NCI-H446 treated with DMSO at 0.1 percent for 48 hours (cell line): ENCODE measurements at places on chromosomes 12 and 14.

DNA sequence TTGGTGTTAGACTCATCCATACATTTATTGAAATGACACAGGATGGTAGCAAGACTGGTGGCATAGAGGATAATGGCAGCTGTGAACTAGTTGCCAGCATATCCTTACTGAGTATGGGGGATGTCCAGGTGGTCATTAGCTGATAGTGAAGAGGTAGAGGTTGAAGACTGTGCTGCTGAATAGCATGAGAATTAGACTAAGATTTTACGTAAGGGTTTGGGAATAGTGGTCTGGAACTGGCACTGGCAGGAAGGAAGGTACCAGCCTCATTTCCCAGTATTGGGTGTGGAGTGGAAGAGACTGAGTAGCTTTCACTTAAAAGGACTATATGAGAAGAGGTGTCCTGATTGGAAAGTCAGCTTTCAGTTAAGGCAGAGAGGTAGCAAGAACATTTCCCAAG, 6.5 kb downstream of the ERC1 start:
- DNase-seq = no peak

DNA sequence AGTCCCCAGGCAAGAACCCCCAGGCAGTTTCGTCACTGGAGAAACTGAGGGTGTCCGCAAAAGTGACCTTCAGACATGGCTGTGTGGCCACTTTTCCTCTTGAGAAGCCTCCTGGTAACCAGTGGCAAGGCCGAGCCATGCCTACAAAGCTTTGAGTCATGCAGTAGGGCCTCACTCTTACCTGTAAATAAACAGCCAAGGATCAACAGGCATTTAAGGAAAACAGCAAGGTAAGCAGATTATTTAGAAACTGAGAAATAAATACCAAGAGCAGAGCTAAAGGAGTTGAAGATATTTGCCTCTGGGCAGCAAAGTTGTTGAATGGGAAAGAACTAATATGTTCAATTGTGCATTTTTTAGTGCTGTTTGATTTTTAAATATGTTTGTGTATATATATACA, 141.0 kb upstream of the BCL2L14 start:
- no peak for DNase-seq

- no peak for DNase-seq
These were observed 1.0 kb downstream of the MPHOSPH9 start for GRCh38 chr12:123231931-123232330.

DNA sequence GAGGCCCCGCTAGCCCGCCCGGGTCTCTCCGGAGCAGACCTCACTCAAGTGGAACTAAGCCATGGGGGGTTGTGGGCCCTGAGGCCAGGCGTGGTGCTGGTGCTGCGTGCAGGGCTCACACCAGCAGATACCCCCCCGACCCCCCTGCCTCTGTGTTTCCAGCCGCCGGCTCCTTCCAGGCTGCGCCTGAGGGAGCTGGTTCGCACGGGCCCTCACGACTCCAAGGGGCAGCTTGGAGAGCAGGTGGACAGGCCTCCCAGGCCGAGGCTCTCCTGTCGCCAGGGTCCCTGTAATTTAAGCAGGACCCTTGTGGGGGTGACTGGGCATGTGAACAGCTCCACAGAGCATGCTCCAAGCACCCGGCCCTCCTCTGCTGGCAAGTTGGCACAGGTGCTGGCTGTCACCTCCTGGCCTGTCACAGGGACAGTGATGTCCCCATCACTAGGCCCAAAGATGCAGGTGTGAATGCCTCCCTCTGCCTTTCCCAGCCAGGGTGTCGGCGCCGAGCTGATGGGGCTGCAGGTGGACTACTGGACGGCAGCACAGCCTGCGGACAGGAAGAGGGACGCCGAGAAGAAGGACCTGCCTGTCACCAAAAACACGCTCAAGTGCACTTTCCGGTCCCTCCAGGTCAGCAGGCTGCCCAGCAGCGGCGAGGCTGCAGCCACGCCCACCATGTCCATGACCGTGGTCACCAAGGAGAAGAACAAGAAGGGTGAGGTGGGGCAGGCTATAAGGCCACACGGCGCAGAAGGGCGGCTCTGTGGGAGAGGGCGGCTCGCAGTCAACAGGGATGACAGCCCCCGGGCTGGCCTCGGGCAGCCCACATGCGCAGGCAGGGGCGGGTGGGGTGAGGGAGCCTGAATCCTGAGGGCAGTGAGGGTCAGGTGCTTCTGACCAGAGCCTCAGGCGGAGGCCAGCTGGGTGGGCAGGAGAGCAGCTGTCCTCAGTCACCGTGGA, 5.9 kb upstream of the TEX22 start:
- DNase-seq = no peak

DNA sequence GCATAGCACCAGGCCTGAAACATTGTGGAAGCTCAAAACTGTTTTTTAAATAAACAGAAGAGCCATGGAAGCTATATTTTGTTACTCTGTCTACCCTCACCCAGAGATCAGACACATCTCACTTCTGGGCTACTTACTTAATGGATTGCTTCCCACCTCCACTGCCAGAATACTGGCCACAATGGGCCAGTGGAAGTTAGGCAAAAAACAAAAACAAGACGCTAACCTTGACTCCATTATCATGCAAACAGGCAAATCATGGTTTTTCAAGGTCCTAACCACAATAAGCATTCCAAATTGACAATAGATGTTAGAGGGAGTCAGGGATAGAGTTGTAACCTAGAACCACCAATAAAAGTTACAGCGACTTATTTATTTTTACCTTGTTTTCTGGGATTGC, 52.7 kb upstream of the PTCSC3 start:
- no peak for DNase-seq

DNA sequence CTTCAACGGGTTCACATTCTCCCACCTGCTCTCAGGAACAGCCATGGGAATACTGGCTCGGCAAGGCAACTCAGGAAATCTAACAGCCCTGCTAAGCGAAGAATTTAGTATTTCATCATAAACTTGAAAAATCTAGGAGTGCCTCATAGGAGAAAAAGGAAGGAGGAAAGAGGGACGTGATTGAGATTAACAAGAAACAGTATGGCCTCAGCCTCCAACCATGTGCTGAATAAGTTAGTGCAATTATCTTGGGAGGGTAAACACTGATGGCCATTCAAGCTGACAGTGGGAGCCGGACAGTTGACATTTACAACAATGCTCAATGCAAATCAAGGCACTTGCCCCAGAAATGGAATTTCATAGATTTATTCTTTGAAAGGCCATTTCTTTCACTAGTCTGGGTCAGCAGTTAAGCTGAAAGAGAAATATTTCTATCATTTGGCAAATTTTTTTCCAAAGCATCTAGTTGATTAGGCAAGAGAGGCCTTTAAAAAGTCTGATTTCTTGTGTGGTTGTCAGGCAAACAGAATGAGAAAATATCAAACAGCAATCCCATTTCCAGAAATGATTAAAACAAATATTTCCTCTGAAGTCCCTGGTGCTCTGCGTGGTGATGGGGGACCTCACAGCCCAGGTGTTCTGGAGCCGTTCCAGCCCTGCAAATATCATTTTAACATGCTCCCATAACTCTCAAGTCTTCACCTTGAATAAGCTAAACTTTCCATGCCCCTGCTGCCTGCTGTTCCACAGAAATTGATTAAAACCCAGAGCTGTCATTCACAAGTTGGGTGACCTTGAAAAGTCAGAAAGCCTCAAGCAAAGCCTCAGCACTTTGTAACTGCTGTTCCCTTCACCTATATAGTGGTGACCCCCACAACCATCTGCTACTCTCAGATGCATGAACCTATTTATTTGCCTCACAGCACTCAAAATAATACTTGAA, 121.6 kb downstream of the PHLDA1 start:
- DNase-seq = no peak

GRCh38 chr12:106566771-106567170, 16.0 kb upstream of the RFX4 start:
- DNase-seq = no peak

- no peak for DNase-seq
These were observed 122.2 kb downstream of the FOXN3 start for GRCh38 chr14:89294872-89295271.

- no peak for DNase-seq
These were observed 18.6 kb downstream of the LRIG3 start for GRCh38 chr12:58901664-58902063.

DNA sequence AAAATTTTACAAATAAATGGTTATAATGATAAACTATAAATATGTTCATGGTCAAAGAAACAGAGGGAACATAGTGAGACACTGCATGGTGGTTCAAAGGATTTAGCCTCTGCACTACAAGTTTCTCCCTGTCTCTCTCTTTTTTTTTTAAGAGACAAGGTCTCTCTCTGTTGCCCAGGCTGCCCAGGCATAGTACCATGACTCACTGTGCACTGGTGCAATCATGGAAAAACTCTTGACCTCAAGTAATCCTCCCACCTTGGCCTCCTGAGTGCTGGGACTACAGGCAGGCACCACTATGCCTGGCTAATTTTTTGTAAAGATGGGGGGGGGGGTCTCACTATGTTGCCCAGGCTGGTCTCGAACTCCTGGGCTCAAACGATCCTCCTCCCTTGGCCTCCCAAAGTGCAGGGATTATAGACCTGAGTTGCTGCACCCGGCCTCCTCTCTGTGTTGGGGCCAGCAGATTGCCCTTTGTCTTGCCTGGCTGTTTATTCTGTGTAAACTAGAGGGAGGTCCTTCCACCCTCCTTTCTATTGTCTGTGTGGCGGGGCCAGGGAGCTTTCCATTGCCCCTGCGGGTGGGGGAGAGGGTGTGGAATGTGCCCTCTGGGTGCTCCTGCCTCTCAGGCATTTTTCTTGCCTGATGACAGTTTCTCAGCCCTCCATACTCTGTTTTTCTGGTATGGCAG, 22.1 kb downstream of the MTHFD1 start:
- no peak for DNase-seq

DNA sequence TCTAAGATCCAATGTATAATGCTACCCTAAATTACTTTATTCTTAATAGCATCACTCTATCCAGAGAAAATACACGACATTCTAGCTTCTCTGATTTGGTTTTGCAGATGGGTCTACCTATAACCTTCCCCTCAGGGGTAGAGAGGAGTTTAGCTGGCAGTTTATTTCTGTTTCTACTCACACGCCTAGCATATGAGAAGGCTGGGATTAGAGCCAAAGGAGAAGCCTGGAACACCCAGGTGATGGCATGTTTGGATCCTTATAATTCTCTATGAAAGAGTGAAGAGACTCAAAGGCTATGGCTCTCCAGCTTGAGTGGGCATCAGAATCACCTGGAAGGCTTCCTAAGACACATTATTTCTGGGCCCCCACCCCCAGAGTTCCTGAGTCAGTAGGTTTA, 131.3 kb downstream of the IGF1 start:
- DNase-seq = no peak

DNA sequence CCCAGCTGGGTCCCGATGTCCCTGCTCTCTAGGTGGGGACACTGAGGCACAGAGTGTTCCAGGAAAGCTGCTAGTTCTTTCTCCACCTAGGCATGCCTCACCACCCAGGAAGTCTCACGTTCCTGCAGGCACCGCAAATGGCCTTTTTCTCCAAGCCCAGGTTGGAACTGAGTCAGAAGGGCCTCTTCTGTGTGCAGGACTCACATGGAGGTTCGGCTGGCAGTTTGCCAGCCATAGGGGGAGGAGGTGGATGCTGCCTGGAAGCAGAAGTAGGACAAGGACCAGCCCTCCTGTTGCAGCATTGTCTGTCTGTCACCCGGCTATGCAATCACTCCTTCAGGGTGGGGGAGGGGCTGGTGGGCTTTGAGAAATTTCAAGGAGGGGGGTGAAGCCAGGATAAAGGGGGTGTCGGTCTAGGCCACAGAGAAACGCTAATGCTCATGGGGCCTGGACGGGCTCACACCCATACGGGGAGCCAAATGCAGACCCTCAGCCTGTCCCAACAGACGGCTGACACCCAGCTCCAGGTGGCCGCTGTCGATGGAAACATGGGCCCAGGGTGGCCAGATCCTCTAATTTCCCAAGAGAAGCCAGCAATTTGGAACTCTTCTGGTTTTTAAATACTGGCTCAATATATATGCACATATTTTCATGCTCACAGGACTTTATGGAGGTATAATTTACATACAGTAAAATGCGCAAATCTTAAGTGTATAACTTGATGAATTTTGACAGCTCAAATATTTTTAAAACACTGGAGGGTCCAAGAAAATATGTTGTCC, 120.5 kb downstream of the PHETA1 start:
- no peak for DNase-seq

- DNase-seq = no peak
These were observed 31.9 kb downstream of the ETNK1 start for GRCh38 chr12:22656831-22657230.

DNA sequence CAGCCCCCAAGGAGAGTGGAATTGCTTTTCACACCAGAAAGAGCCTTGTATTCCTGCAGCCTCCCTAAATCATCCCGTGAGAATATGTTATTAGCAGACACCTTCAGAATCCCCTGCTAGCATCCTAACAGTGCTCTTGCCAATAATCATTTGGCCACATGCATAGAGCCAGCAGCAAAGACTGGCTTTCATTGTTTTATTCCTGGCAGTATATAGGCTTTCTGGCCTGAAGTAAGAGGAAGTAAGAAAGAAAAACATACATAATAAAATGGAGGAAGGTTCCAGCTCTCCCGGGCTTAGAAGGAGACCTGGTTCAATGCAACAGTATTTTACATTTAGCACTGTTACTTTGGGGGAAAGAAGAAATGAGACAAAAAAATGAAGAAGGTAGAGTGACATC, 176.7 kb upstream of the ATF7IP start:
- no peak for DNase-seq

GRCh38 chr12:42691991-42692557, 102.5 kb upstream of the PRICKLE1 start:
- no peak for DNase-seq

- DNase-seq = no peak
These were observed 14.0 kb downstream of the TMEM30B start for GRCh38 chr14:61266891-61267740.
